ENCODE measurements at places on chromosomes 4 and X.

DNA sequence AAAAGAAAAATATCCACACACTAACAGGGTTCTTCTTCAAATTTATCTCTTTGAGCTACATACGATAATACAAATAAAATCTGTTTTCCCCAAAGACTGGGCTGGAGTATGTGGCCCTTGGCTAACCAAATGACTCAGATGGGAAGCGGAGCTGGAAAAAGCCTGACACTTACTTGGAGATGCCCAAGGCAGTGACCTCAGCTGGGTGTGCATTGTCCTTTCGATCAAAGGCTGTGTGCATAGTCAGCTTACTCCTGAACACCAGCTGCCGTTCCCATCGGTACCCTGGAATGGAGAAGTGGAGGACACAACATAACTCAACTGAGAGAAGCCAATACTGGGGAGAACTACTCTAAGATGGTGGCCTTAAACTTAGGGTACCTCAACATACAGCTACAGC lies 95.1 kb downstream of the CDS1 start:
- DNase-seq, result no peak

GRCh38 chr4:126956184-126956897 lies 676.4 kb upstream of the INTU start:
- no peak for DNase-seq

GRCh38 chr4:38151873-38152272 lies 191.7 kb downstream of the PTTG2 start:
- DNase-seq, result no peak

- no peak for DNase-seq
Observed at GRCh38 chrX:17098516-17099247, 152.2 kb downstream of the REPS2 start.

DNA sequence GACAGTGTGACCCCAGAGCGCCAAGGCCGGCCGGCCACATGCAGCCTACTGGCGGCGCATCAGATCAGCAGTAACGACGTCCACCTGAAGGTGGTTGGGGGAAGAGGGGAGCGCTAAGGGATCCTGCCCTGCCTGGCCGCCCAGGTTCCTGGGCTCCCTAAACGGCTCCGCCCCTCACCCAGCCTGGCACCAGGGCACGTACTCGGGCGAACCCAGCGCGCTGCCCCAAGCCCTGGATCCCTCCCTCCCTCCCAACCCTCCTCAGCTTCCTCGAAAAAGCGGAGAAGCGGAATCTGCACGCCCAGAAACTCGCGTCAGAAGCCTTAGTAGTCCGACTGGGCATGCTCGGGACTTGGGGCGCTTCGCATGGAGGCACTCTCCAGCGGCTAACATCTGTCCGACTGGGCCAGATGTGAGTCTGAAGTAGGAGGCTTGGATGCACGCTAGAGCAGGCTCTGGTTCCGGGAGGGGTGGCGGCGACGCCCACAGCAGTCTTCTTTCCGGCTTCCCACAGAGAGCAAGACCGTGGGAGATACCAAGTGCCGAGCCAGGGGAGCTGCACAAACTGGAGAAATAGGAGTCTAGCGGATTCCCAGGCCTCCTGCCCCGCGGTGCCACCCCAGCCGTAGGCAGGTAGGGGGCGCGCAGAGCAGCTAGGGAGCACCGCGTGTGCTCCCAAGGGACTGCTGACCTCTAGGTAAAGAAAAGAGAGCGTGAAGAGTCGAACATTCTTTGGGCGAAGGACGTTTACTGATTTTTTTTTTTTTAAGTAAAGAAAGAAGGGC lies 114.3 kb upstream of the TEX13C start:
- DNase-seq, result no peak

GRCh38 chrX:73647632-73648322 lies 84.8 kb downstream of the CHIC1 start:
- no peak for DNase-seq

Data from stimulated activated CD8-positive, alpha-beta memory T cell treated with anti-CD3 and anti-CD28 coated beads, Interleukin-4, amount 100 ng/mL, for 4 hours (primary cell).